ENCODE measurements at places on chromosomes 13 and 19.

DNA sequence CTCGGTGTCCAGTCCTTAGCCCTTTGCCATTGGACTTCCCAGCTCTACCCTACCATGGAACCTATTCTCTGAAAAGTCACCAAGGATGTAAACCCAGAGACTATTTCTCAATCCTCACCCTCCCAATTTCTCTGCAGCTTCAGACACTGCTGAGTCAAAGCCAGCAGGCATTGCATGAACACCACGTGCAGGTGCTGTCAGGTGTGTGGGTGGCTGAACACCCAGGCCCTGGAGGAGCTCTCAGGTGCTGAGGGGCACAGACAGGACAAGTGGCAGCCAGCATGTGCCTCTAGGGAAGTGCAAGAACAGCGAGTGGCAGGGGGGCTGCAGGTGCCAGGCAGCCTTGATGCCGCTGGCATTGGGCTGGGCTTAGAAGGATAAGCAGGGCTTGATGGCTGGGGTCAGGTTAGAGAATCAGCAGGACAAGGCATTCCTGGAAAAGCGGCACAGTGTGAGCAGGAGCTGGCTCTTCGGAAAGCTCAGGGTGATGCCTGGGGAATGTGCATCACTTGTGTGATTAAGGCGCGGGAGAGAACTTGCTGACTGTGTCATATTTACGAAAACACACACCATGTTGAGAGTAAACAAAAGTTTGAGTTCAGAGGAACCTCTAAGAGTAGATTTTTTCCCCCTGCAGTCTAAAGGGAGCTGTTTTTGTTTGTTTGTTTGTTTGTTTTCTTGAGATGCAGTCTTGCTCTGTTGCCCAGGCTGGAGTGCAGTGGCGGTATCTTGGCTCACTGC lies 83.8 kb downstream of the LNX2 start:
- no peak for DNase-seq

GRCh38 chr19:45508417-45508860 lies 1.2 kb downstream of the VASP start:
- DNase-seq = peak; percentile 48

GRCh38 chr13:106529415-106530170 lies 5.9 kb downstream of the EFNB2 start:
- DNase-seq = no peak

DNA sequence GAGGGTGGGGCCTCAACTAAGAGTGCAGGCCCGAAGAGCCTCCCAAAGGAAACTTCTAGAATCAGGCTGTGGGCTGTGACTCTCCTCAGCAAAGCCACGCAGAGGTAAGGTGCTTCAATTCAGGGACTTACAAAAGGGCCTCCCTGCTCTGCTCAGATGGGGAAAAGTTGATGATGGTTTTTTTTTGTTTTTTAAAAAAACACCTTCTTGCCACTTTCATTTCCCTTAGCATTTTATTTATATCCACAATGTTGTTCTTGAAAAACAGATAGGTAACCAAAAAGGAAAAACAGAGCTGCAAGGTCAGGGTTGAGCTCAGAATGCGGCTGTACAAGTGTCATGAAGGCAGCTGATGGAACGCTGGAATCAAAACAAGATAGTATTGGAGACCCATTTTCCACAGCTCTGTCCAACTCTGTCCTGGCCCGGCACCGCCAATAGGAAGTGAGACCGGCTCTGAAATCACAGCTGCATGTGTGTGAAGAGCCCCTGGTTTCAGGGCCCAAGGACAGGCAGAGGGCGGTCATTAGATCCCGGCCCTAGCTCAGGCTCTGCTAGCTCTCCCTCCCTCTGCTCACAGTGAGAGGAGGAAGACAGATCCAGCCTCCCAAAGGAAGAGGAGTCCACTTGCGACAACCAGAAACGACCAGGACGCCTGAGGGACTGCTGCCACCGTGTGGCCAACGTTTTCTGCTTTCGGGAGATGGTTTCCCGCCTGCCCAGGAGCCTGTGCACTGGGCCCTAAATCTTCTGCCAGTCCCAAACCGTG lies 58.3 kb downstream of the KLF2 start:
- peak; percentile 57 for DNase-seq

DNA sequence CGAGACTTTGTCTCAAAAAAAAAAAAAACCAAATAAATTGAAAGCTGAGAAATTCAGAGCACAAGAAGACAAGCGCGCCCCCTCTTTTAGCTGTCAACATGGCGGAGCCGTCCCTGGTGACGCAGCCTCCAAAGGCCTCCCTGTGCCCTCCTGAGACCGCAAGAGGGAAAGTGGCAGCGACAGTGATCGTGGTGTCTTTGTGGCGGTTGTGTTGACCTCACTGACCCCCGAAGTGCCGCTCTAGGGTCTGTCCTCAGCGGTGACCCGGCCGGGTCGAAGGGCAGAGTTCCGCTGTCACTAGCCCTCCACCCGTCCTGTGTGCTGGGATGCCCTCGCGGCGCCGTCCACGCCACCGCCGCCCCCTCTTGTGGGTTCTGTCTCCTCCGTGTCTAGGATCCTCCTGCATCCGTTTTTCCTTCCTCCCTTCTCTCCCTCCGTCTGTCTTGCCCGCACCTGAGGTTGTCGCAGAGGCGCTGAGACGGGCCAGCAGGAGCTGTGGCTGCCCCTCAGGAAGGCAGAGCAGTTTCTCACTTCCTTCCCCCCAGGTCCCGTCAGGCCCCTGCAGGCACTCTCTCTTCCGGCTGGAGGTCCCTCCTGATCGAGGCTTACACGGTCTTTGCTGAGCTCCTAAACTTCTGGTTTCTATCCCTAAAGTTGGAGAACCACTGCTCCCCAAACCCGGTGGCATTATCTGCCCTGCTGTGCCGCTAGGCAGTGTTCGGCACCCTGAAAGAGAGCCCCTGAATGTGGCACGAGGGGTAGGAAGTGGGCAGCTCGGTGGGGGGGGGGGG lies 7.2 kb downstream of the UHRF1 start:
- peak; percentile 20 for DNase-seq

- DNase-seq = no peak
These were observed 6.3 kb downstream of the TTYH1 start for GRCh38 chr19:54421521-54421920.

DNA sequence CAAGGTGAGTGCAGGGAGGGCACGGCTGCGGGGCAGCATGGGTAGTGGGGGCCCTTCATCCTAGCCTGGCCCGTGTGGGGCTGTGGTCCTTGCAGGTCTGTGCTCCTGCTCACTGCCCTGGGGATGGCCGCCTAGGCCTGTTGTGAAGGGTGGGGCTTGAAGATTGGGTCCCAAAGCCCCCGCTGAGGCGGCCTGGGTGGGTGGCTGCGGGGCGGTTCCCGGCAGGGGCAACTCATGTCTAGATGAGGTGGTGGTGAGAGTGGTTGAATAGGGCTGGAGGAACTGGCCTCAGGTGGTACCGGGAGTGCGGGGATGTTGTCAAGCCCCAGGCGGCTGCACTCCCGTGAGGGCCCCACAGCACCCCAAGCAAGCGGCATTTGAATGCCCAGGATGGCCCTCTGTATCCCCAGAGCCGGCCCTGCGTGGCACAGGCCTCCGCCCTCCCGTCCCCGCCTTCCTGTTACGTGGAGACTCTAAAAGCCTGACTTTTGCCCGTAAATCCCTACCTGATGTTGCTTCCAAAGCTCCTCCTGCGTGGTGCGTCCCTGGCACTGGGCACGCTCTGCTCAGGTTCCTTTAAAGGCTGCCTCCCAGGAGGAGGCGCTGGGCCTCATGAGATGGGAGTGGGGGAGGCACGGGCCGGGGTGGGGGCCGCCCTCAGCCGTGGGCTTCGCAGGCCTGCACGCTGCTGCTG lies 15.0 kb downstream of the SPPL2B start:
- DNase-seq = no peak

- DNase-seq = no peak
These were observed 38.9 kb upstream of the SERP2 start for GRCh38 chr13:44334751-44335150.

- DNase-seq = no peak
These were observed 6.1 kb upstream of the CLEC4G start for GRCh38 chr19:7738023-7738422.

GRCh38 chr13:24074678-24075077 lies 85.8 kb upstream of the SPATA13 start:
- DNase-seq = no peak

GRCh38 chr13:100230769-100231149 lies 141.9 kb downstream of the PCCA start:
- DNase-seq = no peak

Data from stimulated activated CD8-positive, alpha-beta memory T cell treated with anti-CD3 and anti-CD28 coated beads, Interleukin-12 subunit alpha, Interleukin-12 subunit beta, amount 100 ng/mL, for 4 hours (primary cell).